ENCODE measurements at places on chromosomes 1 and 21. TPM values are rescaled to one million over a fixed set of nuclear protein-coding genes. Genes with fewer than 3 reads are reported as not detected.

The THBS3 gene
- 14.5 TPM for total RNA-seq

The ADAMTS1 gene
- total RNA-seq = 7.9 TPM

The RIMS3 gene
- 2.2 TPM for total RNA-seq

The OR2L3 gene
- not detected for total RNA-seq

The ZCCHC17 gene
- 17.5 TPM for total RNA-seq

The TMCO2 gene
- total RNA-seq = not detected

The FAM43B gene
- total RNA-seq = 0.12 TPM

The AVPR1B gene
- total RNA-seq = not detected

The CFAP141 gene
- total RNA-seq = not detected

The CRYZ gene
- total RNA-seq = 18.0 TPM

The SAMD11 gene
- total RNA-seq = 0.52 TPM

The FAM72B gene
- 2.1 TPM for total RNA-seq

The IFNLR1 gene
- total RNA-seq = 4.0 TPM

The AHCYL1 gene
- total RNA-seq = 54.7 TPM

The AGBL4 gene
- not detected for total RNA-seq

Measured in esophagus mucosa (tissue), 1 donor.